Mesothelial cell of epicardium (in vitro differentiated cells): ENCODE measurements at places on chromosomes 7 and 10. TPM values are rescaled to one million over a fixed set of nuclear protein-coding genes. Genes with fewer than 3 reads are reported as not detected.

Gene IRF5
- total RNA-seq, result 0.51 to 0.90 TPM (median 0.56 TPM) in 3 replicates

Gene GPR141
- 0.49 to 1.0 TPM (median 0.59 TPM) in 3 replicates for total RNA-seq

Gene ERVW-1
- 0.16 to 0.24 TPM in 2 of 3 replicates, not detected in the other for total RNA-seq

Gene BZW2
- total RNA-seq, result 73.9 to 77.6 TPM (median 75.9 TPM) in 3 replicates

Gene AKR1C8
- total RNA-seq, result not detected in 3 replicates

Gene LIPN
- total RNA-seq, result not detected in 3 replicates

Gene NANOS1
- total RNA-seq, result 4.1 to 4.6 TPM (median 4.4 TPM) in 3 replicates

Gene METTL27
- 7.9 to 11.4 TPM (median 8.7 TPM) in 3 replicates for total RNA-seq

Gene LRRD1
- total RNA-seq, result 0.42 to 0.51 TPM (median 0.50 TPM) in 3 replicates

Gene OR6B1
- total RNA-seq, result not detected in 3 replicates

Gene SOSTDC1
- total RNA-seq, result 12.7 to 13.6 TPM (median 13.0 TPM) in 3 replicates

Gene LRWD1
- total RNA-seq, result 19.2 to 21.1 TPM (median 19.2 TPM) in 3 replicates

Gene FAM241B
- 19.2 to 20.9 TPM (median 20.1 TPM) in 3 replicates for total RNA-seq

Gene EPHA1
- total RNA-seq, result 23.2 to 28.8 TPM (median 27.3 TPM) in 3 replicates

Gene SPDYE5
- total RNA-seq, result 0.14 to 0.16 TPM in 2 of 3 replicates, not detected in the other

Gene SFTPA1
- not detected in 3 replicates for total RNA-seq

Gene ADIRF
- total RNA-seq, result 0.29 TPM in 1 of 3 replicates, not detected in the others

GRCh38 chr10:6056411-6057135 lies 5.6 kb downstream of the IL2RA start:
- no peak for DNase-seq

GRCh38 chr7:105298439-105298894 lies 90.3 kb downstream of the SRPK2 start:
- DNase-seq, result no peak

GRCh38 chr10:104049504-104050250 lies 36.0 kb downstream of the COL17A1 start:
- DNase-seq, result no peak

GRCh38 chr7:83077328-83077727 lies 85.4 kb downstream of the PCLO start:
- no peak for DNase-seq

DNA sequence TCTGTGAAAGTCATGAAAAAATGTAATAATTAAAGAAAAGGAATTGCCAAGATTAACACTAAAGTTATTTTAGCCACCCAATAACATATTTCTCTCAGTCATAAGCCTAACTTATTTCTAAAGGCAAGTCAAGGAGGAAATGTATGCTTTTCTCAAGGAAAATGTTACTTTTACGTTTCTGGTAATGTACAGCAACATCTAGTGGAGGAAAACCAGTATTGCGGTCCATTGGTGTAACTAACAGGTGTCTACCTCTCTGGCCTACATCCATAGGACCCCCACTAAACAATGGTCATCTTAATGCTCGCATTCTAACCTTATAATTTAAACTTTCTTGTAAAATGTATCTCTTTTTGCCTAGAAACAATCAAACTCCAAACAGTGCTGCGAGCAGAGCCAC lies 437.5 kb downstream of the KIF20B start:
- no peak for DNase-seq

- no peak for DNase-seq
Measured at GRCh38 chr7:81025360-81025759, 106.5 kb upstream of the SEMA3C start.

- DNase-seq, result no peak
Measured at GRCh38 chr7:56046721-56047445, 4.4 kb downstream of the PSPH start.

- no peak for DNase-seq
Measured at GRCh38 chr7:131077735-131078134, 249.9 kb upstream of the MKLN1 start.

DNA sequence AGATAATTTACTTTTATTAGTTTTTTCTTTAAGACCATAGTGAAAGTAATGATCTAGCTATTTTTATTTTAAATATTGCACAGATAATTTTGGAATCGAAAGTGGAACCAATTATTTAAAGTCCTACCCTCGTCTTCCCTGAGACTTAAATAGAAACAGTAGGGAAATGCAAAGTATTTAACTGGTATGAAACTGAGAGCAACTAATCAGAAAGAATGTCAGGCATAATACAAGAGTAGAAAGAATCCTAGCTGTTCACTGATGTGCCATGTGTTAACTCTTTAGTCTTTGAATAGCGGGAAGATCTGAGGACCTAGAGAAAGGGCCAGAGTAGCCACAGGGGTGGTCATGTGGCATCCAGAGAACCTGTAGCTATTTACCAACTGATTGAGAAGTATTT lies 630.0 kb downstream of the NRG3 start:
- DNase-seq, result no peak

DNA sequence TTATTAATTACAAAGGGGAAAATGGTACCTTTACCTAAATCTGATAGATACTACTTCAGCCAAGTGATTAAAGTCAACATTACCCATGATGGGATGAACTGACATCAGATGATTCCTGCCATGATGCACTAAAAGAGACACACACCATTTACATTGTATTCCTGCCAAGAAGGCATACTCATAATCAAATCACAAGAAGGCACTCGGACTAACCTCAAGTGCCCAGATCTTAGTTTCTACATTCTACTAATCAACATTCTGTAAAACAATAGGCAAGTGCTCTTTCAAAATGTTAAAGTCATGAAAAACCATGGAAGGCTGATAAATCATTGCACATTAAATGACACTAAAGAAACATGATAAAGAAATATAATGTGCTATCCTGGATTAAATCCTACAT lies 44.4 kb downstream of the SLC35G1 start:
- no peak for DNase-seq

DNA sequence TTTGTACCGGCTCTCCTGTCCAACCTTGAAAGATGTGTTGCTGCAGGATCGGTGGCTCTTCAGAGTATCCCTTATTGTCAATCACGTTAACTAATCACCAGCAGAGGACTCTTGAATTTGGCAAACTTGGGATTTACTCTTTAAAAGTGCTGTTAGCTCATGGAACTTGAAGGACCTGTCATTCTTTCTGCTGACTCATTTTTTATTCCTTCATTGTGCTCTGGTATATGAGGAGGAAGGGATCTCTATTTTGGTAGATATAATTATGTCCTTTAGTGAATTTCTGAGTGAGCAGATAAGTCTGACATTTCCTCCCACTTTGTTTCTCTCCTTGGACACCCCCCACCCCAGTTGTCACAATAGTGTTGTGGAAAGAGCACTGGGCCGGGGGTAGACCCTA lies 175.1 kb upstream of the HDAC9 start:
- no peak for DNase-seq

GRCh38 chr10:122050311-122050710 lies 61.3 kb downstream of the TACC2 start:
- no peak for DNase-seq

DNA sequence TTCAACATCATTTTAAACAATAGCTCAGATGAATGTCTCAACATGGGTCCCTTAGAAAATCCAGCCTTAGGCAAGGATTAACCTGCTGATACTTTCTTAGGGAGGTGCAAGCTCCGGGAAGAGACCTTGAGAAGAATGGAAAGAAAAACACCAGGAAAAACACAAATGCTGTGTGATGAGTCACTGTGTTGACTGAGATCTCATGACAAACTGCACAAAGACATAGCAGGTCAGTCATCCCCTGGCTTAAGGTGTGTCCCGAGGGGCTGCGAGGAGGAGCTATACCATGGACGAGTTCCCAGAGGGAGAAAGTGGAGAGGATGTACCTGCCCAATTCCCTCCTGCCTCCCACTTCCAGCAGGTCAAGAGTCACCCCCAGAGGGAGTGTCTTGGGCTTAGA lies 98.0 kb downstream of the TEX36 start:
- DNase-seq, result no peak

- DNase-seq, result no peak
Measured at GRCh38 chr7:102306916-102307677, 20.4 kb downstream of the SH2B2 start.

DNA sequence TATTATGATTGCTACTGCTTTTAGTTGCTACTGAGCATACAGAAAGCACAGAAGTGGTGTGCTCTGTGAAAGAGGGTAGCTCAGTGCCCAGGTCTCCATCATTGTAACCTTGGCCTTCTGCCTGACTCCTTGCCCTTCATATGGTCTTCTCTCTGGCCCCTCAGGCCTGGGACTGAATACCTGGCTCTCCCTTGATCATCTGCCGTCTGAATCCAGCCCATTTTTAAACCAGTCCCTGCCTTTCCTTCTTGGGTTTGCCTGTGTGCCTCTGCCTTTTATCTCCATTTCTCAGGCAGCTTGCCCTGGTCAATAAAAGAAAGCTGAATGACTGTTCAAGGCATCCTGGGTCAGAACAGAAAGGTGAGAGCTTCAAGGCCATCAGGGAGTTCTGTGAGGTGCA lies 109.1 kb upstream of the ZNF438 start:
- no peak for DNase-seq
